Spinal cord (tissue), 10 donors: ENCODE measurements at places on chromosomes 3 and 15. TPM values are rescaled to one million over a fixed set of nuclear protein-coding genes. Genes with fewer than 3 reads are reported as not detected.

Gene UCN2
- polyA plus RNA-seq: 0.32 TPM

Gene CASR
- polyA plus RNA-seq: 1.3 TPM

Gene SCN11A
- 0.81 TPM for polyA plus RNA-seq

Gene TIMP4
- polyA plus RNA-seq: 14.3 TPM

Gene LIPC
- polyA plus RNA-seq: 0.30 TPM

Gene SOX2
- 221 TPM for polyA plus RNA-seq

Gene PLSCR2
- not detected for polyA plus RNA-seq

- no peaks in the 10 kb centered on the region for H3K36me3 ChIP-seq
- no peaks in the 10 kb centered on the region for H3K4me1 ChIP-seq
- no peaks in the 10 kb centered on the region for H3K27me3 ChIP-seq
- no peak overlapping the region for H3K4me3 ChIP-seq
These were observed 84.5 kb downstream of the CCR1 start for GRCh38 chr3:46123646-46124045.

DNA sequence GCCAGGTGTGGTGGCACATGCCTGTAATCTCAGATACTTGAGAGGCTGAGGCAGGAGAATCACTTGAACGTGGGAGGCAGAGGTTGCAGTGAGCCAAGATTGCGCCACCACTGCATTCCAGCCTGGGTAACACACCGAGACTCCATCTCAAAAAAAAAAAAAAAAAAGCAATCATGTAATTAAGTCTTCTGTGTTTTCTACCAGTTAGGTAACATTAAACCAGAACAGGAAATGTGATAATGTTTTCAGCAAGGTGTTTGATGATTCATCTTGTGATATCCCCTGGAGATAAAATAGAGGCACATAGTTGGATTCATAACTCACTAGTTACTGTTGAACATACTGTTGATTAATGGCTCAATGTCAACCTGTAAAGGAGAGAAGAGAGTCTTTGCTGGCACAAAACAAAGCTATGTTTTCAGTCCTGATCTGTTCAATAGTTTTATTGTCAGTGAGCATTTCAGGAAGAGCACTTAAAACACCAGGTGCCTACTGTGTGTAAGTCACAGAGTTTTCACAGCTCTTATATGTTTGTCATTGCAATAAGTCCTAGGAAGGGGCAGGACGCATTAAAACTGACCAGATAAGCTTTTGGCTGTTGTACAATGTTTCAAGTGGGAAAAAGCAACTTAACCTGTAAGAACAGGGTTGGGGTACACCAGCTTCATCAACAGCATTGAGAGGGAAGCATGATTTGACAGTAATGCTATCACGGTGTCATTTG lies 19.5 kb downstream of the DNAJB11 start:
- DNase-seq: no peak
- H3K4me3 ChIP-seq: no peak overlapping the region
- H3K4me1 ChIP-seq: no peaks in the 10 kb centered on the region
- no peak overlapping the region for H3K27ac ChIP-seq
- H3K36me3 ChIP-seq: no peaks in the 10 kb centered on the region
- H3K27me3 ChIP-seq: no peaks in the 10 kb centered on the region

GRCh38 chr3:101602731-101603130 lies 28.8 kb downstream of the PCNP start:
- H3K4me1 ChIP-seq: no peaks in the 10 kb centered on the region
- no peak overlapping the region for H3K27ac ChIP-seq
- no peak for DNase-seq
- H3K27me3 ChIP-seq: no peaks in the 10 kb centered on the region

DNA sequence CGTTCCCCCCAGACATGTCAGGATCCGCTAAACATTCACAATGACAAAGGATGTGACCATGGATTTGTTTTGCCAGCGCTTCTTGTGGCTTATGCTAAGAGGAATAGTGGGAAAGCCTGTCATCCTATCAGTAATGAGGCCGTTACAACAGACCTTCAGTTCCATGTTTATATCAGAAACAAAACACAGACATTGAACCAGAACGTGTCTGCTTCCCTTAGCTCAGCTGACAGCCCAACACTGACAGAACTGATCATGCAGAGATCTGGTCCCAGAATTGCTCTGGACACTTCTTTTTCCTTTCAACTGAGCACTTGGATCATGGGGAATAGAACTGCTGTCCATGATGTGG lies 58.3 kb upstream of the MYZAP start:
- no peaks in the 10 kb centered on the region for H3K27me3 ChIP-seq
- DNase-seq: no peak
- no peaks in the 10 kb centered on the region for H3K36me3 ChIP-seq
- no peak overlapping the region for H3K4me3 ChIP-seq

GRCh38 chr15:77518458-77518857 lies 97.8 kb downstream of the HMG20A start:
- DNase-seq: no peak
- no peak overlapping the region for H3K27ac ChIP-seq
- no peaks in the 10 kb centered on the region for H3K27me3 ChIP-seq

DNA sequence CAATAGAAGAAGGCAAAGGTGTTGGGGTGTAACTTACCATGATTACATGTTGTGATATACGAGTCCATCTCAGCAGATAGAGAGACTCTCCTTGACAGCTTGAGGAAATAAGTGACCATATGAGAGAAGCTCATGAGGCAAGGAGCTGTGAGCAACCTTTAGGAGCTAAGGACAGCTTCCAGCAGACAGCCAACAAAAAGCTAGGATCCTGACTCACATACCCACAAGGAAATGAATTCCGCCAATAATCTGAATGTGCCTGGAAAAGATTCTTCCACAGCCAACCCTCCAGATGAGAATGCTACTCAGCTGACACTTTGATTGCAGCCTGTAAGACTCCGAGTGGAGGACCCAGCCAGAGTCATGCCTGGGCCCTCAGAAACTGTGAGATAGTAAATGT lies 339.6 kb upstream of the TPRG1 start:
- no peak overlapping the region for H3K4me3 ChIP-seq
- H3K27ac ChIP-seq: no peak overlapping the region
- no peaks in the 10 kb centered on the region for H3K4me1 ChIP-seq
- H3K36me3 ChIP-seq: no peaks in the 10 kb centered on the region
- no peaks in the 10 kb centered on the region for H3K27me3 ChIP-seq

DNA sequence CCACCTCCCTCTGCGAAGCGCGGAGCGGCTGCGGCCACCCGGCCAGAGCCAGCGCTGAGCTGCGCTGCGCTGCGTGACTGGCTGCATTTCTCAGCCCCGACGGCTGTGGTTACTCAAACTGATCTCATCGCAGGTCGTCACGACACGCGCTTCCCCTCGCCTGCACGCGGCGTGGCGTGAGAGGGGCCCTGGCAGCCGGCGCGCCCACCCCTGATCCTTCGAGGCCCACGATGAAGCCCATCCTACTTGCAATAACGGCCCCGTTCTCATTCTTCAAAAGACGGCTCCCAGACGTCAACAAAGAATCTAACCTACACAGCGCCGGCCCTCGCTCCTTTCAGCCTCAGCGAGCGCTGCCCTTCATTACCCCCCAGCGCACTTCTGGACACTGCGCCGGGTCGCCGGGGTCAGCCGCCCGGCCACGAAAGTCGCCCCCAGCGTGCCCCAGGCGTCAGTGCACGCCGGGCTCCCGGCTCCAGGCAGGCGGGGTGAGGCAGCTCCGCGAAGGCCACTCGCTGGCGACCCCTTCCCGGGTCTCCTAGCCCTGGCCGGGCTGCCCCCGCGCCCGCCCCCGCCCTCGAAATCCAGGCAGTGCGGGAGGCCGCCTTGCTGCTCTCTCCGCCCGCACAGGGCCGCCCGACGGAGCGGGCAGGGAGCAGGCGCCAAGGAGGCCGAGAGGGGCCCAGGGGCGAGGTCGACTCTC lies 9.9 kb upstream of the LEKR1 start:
- H3K4me3 ChIP-seq: peak overlapping the region; percentile 64
- H3K27ac ChIP-seq: no peak overlapping the region
- H3K4me1 ChIP-seq: peaks cover 5% of the 10 kb centered on the region
- no peak for DNase-seq
- H3K36me3 ChIP-seq: no peaks in the 10 kb centered on the region

DNA sequence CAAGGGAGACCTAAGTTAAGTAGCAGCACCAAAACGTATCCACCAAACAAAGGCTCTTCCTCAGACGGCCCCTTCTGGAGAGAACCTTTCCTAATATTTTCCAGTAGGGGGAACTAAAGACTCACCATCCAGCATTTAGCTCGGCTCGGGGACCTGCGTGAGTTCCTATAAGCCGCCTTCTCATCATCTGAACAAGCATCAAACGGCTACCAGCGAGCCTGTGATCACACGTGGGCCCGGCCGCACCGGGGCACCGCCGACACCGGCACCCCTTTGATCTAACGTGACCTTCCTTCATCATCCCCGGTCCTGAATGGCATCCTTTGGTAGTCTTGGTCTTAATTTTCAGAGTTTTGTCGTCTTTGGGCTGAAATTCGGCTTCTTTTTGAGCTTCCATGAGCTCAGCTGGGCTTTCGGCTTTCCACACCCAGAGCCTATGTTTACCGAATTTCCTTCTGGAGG lies 1.4 kb upstream of the ROBO2 start:
- peak; percentile 99 for DNase-seq
- H3K4me1 ChIP-seq: peaks cover 11% of the 10 kb centered on the region
- peaks cover 12% of the 10 kb centered on the region for H3K27me3 ChIP-seq
- peak overlapping the region; percentile 58 for H3K27ac ChIP-seq
- peak overlapping the region; percentile 52 for H3K4me3 ChIP-seq

DNA sequence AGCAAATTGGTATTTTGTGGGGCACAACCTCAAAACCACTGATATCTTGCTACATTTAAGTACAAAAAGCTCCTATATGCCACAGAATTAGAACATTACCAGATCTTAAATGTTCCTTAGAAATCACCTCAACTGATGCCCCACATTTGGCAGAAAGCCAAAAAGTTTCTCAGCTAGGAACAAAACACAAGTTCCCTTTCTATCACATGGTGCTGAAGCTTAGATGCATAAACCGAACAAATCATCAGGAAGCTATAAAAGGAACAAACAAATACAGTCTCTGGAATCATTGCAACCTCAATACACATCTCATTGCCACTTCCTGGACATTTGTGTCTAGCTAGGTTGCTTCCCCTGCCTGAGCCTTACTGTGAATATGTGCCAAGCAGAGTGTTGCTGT lies 492.6 kb downstream of the LPP start:
- H3K4me3 ChIP-seq: no peak overlapping the region
- H3K27ac ChIP-seq: no peak overlapping the region
- no peaks in the 10 kb centered on the region for H3K27me3 ChIP-seq
- DNase-seq: peak; percentile 34

DNA sequence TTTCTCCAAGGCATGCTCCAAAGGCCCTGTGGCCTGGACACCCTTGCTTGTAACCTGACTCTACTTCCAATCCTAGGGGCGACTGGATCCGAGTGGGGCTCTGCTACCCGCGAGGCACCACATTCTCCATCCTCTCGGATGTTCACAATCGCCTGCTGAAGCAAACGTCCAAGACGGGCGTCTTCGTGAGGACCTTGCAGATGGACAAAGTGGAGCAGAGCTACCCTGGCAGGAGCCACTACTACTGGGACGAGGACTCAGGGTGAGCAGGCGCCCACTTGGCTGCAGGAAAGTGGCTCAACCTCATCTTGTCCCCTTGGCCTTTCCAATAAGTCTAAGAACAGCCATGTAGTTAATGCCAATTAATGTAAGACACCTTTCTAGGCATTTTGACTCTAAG lies 51.9 kb downstream of the MESD start:
- H3K27ac ChIP-seq: no peak overlapping the region
- peaks cover 7% of the 10 kb centered on the region for H3K36me3 ChIP-seq
- H3K27me3 ChIP-seq: no peaks in the 10 kb centered on the region
- DNase-seq: no peak
- no peaks in the 10 kb centered on the region for H3K4me1 ChIP-seq

GRCh38 chr3:107816107-107816506 lies 274.7 kb downstream of the CD47 start:
- H3K4me1 ChIP-seq: no peaks in the 10 kb centered on the region
- no peaks in the 10 kb centered on the region for H3K36me3 ChIP-seq
- no peaks in the 10 kb centered on the region for H3K27me3 ChIP-seq
- no peak overlapping the region for H3K4me3 ChIP-seq
- no peak overlapping the region for H3K27ac ChIP-seq
- DNase-seq: no peak
